Activated gamma-delta T cell treated with Interleukin-2 at 50 U/mL for 16 hours (primary cell): ENCODE measurements at places on chromosomes 11 and 22.

- DNase-seq: no peak
Observed at GRCh38 chr22:27493796-27494195, 307.8 kb downstream of the MN1 start.

- DNase-seq: no peak
Observed at GRCh38 chr22:45504373-45505341, 2.0 kb downstream of the FBLN1 start.

DNA sequence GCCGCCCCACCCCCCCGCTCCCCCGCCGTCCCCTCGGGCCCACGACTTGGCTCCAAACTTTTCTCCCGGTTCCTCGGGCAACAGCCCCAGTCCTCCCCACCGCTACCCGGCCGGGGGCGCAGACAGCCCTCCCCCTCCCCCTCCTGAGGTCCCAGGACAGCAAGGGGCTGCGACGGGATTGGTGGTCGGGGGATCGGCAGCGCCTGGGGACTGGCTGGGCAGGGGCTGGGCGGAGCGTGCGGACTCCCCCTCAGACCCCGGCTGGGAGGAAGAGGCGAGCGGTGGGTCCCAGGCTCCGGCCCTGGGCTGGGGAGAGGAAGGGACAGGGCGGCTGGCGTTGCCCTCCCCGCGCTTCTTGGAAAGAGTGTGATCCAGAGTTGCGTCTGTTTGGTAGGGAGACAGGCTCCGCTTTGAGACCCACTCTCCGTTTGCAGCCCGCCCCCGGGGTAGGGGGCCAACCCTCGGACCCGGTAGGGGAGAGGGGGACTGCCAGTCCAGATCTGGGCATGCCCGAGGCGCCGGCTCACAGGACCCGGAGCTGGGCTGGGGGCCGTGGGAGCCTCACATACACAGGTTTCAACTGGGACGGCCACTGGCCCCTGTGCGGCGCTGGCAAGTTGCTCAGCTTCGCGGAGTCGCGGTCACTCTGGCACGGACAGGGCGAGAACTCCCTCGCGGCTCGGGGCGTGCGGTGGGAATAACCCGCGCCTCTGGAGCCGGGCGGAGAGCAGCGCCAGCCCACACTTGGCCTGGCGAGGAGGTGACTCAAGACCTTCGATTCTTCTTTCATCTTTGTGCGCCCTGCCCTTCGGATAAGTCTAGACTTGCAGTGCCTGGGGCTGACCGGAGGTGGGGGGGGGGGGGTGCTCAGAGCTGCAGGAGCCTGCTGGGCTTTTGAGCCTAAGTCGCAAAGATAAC, 999 bp downstream of the TSKU start:
- DNase-seq: no peak

DNA sequence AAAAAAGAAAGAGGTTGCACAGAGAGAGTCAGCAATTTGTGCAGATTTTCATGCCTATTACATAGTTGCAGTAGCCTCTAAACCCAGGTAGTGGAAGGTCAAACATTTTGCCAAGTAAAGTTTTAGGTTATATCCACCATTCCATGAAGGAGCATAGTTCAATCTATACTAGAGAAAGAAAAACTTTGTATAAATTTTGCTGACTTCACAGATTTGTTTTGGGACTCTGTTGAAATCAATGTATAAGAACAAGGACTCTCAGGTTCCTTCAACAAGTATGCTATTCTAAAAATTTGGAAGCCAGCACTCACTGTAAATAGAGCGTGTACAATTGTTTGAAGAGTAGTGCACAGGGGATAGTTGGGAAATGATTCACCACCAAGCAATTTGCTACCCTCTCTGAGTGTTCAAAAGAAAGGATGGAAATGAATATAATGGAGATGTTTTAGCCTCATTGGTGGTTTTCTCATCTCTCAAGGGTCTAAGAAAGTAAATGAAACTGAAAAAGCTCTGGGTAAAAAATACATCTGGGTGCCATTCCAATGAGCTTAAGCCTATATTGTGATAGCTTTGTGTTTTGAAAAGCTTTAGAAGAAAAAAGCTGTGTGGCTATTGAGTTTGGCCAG, 508.4 kb upstream of the LUZP2 start:
- DNase-seq: no peak

DNA sequence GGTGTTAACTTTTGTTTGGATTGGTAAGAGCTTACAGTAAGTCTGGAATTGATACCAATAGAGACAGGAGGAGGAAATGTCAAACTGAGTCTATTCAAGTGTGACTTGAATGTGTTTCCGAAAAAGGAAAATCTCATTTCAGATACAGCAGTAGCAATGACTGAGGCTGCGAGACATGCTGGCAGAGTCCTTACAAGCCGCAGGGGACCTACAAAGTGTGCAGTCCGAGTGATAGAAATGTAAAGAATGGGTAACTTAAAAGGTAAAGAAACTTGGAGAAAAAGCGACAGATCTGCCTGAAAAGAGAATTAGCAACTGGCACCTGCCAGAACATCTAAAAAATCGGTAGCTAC, 444 bp downstream of the CWF19L2 start:
- peak; percentile 4 for DNase-seq

- DNase-seq: no peak
Observed at GRCh38 chr11:35404388-35404775, 15.0 kb downstream of the SLC1A2 start.

- DNase-seq: no peak
Observed at GRCh38 chr22:49845241-49845640, 8.4 kb upstream of the ZBED4 start.

DNA sequence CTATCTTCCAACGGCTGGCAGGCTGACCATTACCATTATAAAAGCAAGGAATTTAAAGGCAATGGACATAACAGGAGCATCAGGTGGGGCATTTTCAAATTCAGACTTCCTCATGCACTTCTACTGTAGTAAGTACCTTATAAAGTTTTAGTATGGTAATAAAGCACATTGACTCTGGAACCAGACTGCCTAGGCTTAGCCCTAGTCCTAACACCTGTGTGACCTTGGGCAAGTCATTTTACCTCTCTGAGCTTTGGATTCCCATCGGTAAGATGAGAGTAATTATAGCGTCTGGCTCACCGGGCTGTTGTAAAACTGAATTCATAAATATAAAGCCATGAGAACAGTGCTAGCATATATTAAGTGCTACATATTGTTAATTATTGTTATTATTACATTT, 69.2 kb upstream of the OLFML1 start:
- DNase-seq: no peak

- peak; percentile 63 for DNase-seq
Observed at GRCh38 chr11:122743949-122744348, 88.4 kb downstream of the UBASH3B start.

- peak; percentile 52 for DNase-seq
Observed at GRCh38 chr11:69292221-69292648, 1.7 kb upstream of the MYEOV start.

GRCh38 chr11:66429983-66430602, 8.6 kb downstream of the MRPL11 start:
- peak; percentile 66 for DNase-seq

- no peak for DNase-seq
Observed at GRCh38 chr11:69342588-69343330, 48.8 kb downstream of the MYEOV start.

DNA sequence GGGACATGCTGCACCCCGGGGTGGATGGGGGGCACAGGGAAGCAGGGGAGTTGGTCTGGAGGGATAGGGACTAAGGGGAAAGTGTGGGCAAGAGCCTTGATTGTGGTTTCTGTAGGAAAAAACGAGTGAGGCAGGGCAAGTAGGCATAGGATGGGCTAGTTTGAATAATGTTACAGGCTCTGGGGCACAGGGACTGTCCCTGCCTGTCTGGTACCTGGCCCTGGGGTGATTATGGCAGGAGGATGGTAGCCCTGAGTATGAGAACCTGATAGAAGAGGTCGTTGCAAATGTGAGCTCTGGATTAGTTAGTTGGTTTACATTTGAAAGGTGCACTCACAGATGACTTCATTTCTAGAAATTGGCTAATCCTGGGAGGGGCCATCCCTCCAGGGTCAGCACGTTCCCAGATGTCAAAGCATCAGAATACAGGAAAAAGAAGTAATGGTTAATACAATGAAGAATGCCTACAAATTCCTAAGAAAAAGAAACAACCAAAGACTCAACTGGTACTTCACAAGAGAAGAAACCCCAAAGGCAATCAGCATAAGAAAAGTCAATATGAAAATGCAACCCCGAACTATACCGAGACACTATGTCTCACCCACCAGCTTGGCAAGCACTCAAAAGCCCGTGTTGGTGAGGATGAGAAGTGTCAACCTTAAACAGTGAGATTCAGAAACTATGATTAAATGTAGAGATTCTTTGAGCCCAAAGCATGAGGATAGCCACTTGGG, 11.3 kb upstream of the SMIM38 start:
- no peak for DNase-seq

GRCh38 chr11:61975638-61976419, 8.4 kb upstream of the FTH1 start:
- no peak for DNase-seq

DNA sequence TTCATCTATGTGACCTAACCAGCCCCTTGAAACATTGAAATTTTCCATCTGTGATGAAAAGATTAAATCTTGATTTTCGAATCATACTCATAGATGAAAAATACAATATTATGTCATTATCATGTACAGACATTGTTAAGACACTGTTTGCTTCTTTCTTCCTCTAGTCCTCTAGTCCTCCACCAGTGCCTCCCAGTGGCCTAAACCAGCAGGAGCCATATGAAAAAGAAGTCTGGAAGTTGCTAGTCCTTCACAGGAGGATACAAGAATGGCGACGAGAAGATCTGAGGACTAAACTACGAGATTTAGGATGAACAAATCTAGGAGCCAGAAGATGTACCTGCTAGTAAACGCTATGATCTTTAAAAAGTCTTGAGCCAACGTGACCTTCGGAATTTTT, 134.1 kb downstream of the SLC17A6 start:
- no peak for DNase-seq

- no peak for DNase-seq
Observed at GRCh38 chr11:68092411-68092810, 28.8 kb downstream of the CHKA start.

- DNase-seq: peak; percentile 73
Observed at GRCh38 chr11:44727373-44728287, 868 bp downstream of the TSPAN18 start.

DNA sequence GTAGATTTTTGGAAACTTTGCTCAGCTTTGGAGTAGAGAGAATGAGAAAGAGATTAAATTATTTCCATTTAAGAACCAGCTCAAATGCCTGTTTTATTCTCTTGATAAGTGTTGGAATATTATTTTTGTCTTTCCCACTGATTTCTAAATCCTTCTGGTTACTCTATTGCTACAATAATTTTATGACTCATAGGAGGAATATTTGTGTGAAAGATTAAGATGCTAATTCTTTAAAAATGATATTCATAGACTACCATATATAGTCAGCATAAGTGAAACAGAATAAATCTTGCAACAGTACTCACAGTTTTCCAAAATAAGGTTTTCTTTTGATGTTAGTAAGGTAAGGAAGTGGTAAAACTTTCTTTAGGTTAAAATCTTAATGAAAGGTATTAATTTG, 60.9 kb downstream of the YAP1 start:
- no peak for DNase-seq

DNA sequence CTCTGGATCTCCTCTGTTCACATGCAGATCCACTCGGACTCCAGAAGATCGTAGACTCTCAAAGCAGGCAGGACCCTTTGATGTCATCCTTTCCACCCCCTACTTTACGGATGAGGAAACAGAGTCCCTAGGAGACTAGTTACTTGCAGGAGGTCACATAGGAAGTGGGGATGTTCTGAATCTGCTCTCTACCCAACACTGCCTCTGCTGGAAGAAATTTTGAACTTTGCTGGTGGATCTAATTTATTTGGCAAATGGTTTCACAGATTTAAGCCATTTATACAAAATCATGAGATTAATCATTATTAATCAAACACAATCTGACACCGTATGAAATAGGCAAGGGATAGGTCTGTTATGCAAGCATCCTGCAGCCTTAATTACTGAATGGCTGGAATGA, 55.0 kb upstream of the USP47 start:
- DNase-seq: no peak

- DNase-seq: no peak
Observed at GRCh38 chr11:64044730-64045393, 9.1 kb downstream of the FLRT1 start.

GRCh38 chr11:67301313-67301921, 1.9 kb upstream of the SSH3 start:
- no peak for DNase-seq

DNA sequence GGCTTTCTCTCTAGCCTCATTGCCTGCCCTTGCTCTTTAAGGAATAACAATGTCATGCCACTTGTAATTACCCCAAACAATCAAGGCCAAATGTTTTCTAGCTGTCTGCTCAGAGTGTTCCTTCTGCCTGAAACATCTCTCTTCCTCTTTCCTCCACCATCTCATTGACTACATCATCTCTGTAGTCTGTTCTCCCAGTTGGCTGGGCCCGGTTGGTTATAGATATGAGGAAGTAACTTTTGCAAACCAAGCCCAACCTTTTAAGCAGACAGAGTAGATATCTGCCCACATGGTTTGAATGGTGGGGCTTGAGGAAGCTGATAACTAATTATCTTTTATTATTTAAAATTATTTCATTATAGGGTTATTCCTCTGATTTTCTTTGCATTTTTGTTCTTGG, 104.5 kb downstream of the NTM start:
- DNase-seq: no peak

DNA sequence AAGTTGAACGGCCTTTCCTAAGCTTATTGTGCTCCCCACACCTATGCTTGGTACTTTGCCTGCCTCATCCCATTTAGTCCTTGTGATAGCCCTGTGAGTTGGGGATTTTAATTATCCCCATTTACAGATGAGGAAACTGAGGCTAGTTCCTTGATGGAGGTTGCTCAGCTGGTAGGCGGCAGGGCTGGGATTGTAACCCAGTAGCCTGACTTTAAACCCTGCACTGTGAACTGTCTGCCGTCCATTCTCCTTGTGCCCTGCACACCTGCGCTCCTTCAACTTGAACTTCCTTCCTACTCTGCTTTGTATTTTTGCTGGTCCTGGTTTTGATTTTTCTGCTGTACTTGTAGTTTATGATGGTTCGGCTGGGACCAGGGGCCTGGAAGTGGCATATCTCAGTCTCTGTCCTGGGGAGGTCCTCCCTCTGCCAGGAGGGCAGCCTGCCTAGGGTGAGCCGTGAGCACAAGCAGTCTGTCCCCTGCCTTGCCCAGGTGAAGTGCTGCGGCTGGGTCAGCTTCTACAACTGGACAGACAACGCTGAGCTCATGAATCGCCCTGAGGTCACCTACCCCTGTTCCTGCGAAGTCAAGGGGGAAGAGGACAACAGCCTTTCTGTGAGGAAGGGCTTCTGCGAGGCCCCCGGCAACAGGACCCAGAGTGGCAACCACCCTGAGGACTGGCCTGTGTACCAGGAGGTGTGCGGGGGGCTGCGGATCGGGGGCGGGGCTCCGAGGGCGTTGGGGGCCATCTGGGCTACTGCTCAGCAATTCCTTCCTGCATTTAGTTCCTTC, 52.4 kb downstream of the CD82 start:
- no peak for DNase-seq

DNA sequence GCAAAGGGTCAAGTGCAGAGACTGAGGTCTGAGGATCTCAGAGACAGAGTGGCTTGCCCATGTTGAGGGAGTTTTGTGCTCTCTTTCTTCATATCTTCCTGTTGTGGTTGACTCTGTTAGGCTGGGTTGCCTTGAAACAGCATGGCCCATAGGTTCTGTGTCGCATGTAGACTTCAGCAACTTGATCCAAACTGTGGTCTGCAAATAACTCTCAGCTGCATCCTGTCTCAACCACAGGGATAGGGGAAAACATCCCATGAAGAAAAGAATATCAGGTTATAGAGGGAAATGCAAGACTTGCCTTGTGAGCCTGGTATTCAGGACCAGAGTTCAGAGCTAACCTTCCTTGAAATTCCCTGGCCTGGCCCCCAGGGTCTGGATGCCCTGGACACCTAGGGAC, 69.4 kb downstream of the FLI1 start:
- DNase-seq: no peak

- no peak for DNase-seq
Observed at GRCh38 chr22:43085658-43086606, 3.3 kb downstream of the TTLL1 start.

- peak; percentile 86 for DNase-seq
Observed at GRCh38 chr11:64745521-64746328, 1.8 kb upstream of the RASGRP2 start.
